ENCODE measurements at places on chromosomes 2 and 18.

DNA sequence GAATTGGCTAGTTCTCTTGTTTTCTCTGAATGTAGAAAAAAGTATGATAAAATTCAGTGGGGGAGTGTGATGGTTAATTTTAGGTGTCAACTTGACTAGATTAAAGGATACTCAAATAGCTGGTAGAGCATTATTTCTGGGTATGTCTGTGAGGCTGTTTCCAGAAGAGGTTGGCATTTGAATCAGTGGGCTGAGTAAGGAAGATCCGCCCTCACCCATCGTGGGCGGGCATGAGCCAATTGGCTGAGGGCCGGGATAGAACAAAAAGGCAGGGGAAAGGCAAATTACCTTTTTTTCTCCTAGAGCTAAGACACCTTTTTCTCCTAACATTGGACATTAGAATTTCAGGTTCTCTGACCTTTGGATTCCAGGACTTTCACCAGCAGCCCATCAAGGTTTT, 667.6 kb upstream of the SLC8A1 start:
- DNase-seq = no peak

GRCh38 chr18:23356915-23357601, 96.0 kb upstream of the RIOK3 start:
- no peak for DNase-seq

DNA sequence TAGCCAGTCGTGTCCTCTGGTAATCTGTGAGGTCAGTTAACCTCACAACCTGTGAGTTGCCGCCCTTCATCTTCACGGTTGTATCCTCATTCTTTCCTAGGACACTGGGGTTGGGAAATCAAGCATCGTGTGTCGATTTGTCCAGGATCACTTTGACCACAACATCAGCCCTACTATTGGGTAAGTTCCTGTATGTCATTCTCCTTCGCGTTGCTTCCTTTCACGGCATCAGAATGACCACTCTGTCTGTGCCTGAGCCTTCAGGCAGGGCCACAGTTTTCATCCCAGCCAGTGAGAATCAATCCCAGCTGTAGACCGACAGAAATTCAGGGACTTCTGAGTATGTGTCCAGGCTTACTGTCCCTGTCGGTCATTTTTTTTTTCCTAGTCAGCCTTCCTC, 67.1 kb downstream of the RAB31 start:
- no peak for DNase-seq

- no peak for DNase-seq
Measured at GRCh38 chr2:159091381-159091780, 122.9 kb downstream of the TANC1 start.

DNA sequence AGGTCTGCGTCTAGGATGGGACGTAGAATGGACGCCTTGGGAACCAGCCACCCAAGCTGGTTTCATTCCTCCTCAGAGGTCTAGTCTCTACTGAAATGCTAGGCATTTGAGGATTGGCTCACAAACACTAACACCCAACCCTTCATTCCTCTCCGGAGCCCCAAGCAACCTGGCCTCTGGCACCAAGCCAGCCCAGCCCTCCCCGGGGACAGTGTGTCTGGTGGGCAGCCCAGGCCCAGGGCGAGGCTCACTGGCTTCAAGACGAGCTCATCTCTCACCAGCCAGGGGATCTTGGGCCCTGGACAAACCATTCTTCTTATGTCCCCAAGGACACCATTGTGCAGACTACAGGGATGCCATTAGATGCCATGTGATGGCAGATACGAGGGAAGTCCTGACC, 182.5 kb downstream of the CTIF start:
- DNase-seq = no peak

- no peak for DNase-seq
Measured at GRCh38 chr2:29733213-29733612, 188.2 kb downstream of the ALK start.
